ENCODE measurements at places on chromosomes 7 and 10.

- DNase-seq, result no peak
Observed at GRCh38 chr10:100303724-100304319, 17.3 kb upstream of the BLOC1S2 start.

GRCh38 chr10:79292891-79293746 lies 54.1 kb upstream of the PPIF start:
- no peak for DNase-seq

- DNase-seq, result no peak
Observed at GRCh38 chr10:52653263-52653909, 119.2 kb downstream of the MBL2 start.

DNA sequence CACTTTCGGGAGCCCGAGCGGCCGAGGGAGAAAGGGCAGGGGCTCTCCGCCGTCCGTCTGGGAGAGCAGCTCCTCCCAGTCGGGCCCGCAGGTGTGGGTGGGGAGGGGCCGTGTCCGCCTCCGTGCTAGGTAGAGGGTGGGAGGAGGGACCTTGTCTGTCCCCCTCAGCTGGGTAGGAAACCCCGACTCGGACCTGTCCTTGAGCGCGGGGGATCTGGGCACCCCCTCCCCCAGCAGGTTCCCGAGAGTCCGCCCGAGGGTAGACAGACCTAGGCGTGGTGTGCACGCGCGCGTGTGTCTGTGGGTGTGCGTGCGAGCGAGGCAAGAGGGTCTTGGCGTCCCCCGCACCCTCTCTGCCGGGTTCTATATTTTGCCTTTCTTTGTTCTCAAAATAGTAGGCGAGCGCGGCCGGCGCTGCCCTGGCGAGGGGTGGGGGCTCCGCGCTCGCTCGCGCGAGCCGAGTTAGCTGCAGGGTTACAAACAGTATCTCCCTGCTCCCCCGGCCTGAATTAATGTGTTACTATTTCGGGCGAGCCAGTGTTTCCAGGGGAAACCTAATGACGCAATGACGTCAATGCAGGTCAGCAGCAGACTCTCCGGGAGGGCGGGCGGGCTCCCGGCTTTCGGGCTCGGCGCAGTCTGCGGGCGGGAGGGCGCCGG lies 73.9 kb upstream of the LEP start:
- DNase-seq, result no peak

DNA sequence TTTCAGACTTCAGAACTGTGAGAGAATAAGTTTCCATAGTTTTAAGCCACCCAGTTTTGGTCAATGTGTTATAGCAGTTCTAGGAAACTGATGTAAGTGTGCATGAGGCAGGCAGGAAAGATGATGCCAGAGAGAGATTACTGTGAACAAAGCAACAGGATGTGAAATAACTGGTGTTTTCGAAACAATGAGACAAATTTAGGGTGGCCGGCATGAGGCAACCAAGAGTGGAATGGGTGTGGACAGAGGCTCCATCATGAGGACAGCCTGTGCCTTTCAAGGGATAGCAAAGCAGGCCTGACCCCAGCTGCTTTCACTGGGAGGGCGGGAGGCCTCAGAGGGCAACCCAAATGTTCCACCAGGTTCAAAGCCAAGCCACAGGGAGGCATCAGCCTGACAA lies 67.3 kb upstream of the UCN3 start:
- peak; percentile 87 for DNase-seq

- no peak for DNase-seq
Observed at GRCh38 chr7:31106303-31107105, 54.4 kb downstream of the ADCYAP1R1 start.

- no peak for DNase-seq
Observed at GRCh38 chr10:102419269-102420180, 940 bp upstream of the PSD start.

GRCh38 chr10:48404646-48405045 lies 98.2 kb downstream of the MAPK8 start:
- no peak for DNase-seq
